ENCODE measurements at places on chromosomes 2 and 18.

- DNase-seq: peak; percentile 29
Measured at GRCh38 chr2:96267159-96267971, 1.3 kb downstream of the CIAO1 start.

GRCh38 chr18:72799106-72799505 is 68.7 kb downstream of the NETO1 start:
- no peak for DNase-seq

DNA sequence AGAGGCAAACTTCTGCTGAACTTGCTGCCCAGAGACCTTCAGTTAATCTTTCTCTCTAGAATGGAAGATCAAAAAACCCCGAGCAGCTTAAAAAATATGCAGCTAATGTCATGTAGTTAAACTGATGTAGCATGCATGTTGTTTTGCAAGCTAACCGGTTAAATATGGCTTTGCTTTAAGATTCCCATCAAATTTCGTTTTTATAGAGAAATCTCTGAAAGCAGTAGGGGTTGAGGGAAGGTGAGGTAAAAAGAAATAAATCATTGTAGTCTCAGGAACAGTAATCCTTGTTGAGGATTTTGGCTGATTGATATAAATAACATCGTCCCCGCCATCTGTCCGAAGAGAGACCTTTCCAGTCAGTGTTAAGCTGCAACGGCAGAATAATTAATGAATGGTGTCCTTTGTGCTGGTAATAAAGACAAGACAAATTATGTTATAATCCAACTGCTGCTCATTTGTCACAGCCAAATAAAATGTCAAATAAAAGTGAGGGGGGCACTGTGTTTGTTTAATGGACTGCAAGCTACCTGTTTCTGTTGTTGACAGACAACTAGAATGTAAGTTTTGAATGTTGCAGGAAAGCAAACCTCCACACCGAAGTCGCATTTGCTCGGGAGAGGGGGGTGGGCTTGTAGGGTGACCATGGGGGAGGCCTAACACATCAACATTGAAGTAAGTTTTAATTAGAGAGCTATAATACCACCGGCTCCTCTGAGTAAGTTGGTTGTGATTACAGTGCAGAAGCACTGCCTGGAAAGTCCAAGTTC is 555.5 kb downstream of the ARHGAP15 start:
- no peak for DNase-seq

- DNase-seq: no peak
Measured at GRCh38 chr2:234793212-234793785, 158.5 kb upstream of the SH3BP4 start.

- no peak for DNase-seq
Measured at GRCh38 chr2:121869363-121869762, 113.9 kb downstream of the TSN start.

- DNase-seq: peak; percentile 94
Measured at GRCh38 chr18:59899298-59900221, at the start of gene PMAIP1. Gene PMAIP1, plus strand, starts transcription at chr18:59899996. Its CDS starts 182 bp downstream, at chr18:59900178.

GRCh38 chr2:208183526-208183925 is 6.3 kb downstream of the C2orf80 start:
- DNase-seq: no peak

GRCh38 chr2:173136067-173136466 is 60.4 kb downstream of the MAP3K20 start:
- no peak for DNase-seq

- DNase-seq: no peak
Measured at GRCh38 chr2:154527962-154528361, 170.5 kb upstream of the KCNJ3 start.
